ENCODE measurements at places on chromosomes 3 and 15.

DNA sequence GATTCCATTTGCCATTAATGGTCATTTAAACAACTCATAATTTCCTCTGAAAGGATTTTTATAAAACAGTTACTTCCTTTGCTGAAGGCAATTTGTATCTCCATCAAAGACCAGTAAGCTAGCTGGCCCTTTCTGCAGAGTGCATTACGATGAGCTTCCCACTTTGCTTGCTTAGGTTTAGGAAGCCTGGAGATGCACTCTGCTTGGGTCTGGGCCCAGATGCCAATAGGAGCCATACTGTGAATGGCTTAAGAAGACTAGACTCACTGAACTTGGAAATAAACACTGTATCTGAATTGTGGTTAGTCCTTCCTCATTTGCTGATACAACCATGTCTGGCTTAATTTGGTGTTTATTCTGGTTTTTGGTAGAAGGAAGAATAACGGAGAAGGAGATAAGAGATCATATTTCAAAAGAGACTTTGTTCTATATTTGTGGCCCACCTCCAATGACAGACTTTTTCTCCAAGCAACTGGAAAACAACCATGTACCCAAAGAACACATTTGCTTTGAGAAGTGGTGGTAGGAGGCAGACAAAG, 38.1 kb downstream of the OXNAD1 start:
- no peak for DNase-seq

- peak; percentile 8 for DNase-seq
Measured at GRCh38 chr3:71372911-71373637, 210.5 kb downstream of the FOXP1 start.

DNA sequence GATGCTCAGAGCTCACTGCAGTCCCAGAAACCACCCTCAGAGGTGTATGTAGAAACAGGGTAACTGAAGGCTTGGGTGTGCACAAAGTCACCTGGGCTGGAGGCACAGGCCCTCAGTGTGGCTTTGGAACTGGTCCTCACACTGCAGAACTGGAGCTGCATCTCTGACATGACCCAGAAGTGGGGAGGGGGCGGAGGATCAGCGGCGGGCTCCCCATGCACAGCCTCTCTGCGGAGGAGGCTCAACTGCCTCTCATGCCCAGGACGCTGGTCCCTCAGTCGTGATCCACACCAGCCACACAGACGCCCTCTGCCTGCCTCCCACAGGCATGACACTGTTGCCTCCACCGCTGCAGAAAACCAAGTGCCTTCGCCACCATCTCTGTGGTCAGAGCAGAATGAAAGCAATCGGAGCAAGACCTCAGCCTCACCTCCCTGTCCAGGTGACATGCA, 73.7 kb downstream of the TM2D3 start:
- DNase-seq = no peak

GRCh38 chr15:41105348-41106334, 10.4 kb downstream of the INO80 start:
- DNase-seq = no peak

GRCh38 chr15:46278062-46278461, 643.2 kb downstream of the SQOR start:
- DNase-seq = no peak

GRCh38 chr3:189144645-189145044, 27.1 kb upstream of the TPRG1 start:
- DNase-seq = no peak

GRCh38 chr3:105610473-105610872, 243.8 kb downstream of the ALCAM start:
- no peak for DNase-seq

GRCh38 chr3:141106842-141107241, 55.7 kb downstream of the SPSB4 start:
- no peak for DNase-seq

DNA sequence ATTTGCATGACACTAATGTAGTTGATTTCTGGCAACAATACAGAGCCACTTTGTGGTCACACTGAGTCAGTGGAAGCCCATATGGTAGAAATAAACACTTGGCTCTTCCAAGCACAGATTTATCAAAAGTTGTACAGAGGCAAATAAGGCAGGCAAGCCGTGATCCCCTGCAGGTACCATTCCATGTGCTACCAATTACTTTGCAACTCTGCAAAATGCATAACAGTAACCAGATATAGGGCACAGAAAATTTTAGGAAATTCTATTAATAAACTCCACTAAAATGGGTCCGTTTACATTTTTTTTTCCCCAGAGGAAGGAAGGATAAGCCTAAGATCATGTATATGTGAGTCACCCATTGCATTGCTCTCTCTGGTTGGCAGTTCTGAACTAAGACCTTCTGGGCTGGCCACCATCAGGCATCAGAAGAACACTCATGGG, 103.1 kb upstream of the PTX3 start:
- DNase-seq = no peak

GRCh38 chr15:43086551-43086950, 19.3 kb downstream of the UBR1 start:
- no peak for DNase-seq

DNA sequence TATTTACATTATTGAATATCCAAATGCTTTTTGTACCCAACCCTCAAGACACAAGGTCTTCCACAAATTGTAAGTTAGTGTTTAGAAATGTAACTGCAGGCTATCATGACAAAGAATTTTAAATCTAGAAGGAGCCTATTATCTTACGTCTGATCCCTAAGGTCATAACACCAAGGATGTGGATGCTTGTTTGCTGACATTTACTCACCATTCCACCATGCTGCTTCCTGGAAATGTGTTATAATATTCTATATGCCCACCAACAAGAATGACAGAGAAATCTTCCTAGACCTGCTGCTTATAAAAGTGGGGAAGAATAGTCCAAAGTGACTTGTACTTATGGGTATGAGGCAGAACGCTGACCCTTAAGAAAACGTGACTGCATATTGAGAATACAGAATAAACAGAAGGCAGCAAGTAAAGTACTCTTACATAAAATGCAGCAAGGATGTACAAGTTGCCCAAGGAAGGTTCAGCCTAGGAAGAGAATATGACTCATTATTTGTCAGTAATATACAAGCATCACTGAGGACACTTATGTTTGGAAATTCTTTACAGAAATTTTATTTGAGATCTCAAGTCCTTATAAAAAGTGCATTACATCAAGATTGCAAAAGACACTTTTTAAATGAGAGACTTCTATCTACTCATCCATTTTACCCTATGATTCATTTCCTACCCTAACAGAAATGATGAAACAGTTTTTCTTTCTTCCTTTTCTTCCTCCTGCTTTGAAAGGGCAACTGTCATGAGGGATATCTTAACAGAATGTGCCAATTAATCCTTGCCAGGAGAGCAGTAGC, 59.6 kb downstream of the ESYT3 start:
- no peak for DNase-seq

DNA sequence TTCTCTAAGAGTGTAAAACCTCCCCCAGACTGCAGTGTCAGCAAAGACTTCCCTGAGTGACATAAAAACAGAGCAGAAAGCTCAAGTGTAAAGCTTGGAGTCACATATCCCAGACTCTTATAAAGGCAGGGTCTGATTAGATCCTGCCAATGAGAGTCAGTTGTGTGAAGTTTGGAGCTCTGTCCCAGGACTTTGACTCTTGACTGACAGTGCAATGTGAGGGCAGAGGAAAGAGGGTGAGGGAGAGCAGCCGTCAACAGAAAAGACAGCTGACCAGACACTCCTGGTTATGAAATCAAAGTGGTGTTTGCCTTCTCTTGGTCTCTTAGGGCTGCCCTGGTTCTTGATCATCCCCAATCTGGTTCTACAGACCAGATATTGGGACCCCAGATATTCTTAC, 393.2 kb downstream of the ERC2 start:
- no peak for DNase-seq

DNA sequence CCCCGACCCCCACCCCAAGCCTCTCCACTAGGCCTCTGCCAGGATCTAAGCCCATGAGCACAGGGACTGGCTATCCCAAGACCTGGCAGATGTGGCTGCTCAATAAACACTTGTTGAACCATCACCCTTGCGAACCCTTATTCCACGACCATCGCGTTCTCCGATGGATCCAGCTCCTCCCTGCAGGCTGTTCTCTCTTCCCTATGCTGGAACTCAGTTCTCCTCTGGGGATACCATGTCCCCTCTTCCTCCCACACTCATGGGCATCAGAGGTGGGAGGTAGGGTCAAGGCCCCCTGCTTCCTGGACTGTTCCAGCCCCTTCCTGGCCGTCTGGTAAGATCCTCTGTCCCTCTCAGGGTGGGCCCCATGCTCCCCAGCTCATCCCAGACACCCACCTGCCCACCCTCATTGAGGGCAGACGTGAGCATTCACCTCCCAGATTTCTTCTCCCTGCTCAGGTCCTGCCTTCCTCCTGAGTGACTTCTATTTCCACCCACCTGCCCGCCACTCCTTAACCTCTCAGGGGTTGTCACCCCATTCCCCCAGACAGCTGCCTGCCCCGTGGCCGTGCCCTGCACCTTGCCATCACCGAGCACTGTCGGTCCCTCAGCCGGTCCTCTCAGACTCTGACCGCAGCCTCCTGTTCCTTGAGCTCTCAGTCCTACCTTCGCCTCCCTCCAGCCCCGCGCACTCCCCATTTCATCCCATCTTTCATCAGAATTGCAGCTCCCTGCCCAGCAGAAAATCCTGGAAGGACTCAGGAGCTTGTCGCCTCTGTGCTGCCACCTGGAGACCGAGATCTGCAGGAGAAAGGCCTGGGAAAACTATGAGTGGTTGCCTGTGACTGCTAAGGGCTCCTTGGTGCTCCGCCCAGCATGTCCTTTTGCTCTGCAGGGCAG, 42.0 kb downstream of the PML start:
- no peak for DNase-seq

DNA sequence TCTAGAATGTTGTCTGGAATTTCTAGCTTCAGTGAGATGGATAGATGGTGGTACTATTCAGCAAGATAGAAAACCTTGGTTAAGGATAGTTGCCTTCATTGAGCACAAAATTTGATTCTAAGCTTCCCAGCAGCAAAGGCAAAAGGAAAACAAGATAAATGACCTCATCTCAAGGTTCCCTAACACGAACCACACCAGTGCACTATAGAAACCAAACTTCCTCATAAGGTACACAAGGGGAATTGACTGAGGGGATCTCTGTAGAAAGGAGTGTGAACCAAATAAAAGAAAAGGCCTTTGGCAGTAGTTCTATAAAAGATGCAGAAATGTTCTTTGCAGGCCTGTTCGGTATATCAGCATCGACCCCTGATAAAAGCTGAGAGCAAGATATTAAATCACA, 288.9 kb downstream of the SHQ1 start:
- no peak for DNase-seq

DNA sequence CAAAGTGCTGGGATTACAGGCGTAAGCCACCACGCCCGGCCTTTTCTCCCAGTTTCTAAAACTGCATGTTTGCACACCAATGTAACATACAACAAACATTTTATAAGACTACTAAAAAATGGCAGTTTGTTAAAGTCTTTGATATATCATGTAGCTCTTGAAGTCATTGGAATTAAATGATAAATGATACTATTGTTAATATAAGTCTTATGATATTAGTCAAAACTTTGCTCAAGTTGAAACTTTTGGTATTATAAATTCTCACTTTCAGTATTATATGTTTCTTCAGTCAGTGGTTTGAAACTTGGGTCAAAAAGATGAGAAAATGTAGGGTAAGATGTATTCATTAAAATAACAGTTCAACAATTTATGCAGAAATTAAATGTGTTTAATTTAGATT, 117.6 kb upstream of the TBL1XR1 start:
- DNase-seq = no peak

DNA sequence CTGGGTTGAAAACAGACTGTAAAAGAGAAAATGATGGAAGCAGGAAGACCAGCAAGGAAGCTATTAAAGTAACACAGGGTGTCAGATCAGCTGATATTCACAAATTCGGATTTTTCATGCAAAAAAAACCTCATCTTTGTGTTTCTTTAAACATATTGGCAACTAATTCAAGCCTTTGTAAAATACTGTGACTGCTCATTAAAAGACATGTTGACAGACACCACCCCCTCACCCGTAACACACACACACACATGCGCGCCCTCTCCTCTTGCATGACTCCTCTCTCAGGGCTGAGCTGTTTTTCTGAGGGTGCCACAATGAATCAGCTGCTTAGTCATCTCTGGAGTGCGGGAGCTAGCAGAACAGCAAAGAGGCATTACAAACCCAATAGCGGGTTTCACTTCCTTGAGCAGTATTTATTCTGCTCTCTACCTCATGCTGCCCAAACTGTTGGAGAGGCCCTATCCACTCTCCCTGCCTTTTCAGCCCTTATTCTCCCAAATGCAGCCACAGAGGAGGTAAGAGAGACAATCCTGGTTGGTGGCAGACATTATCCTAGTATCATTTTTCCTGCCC, 35.8 kb upstream of the CCDC80 start:
- peak; percentile 28 for DNase-seq

GRCh38 chr3:171306631-171307030, 153.6 kb downstream of the TNIK start:
- no peak for DNase-seq

- no peak for DNase-seq
Measured at GRCh38 chr3:120471643-120472042, 20.9 kb upstream of the FSTL1 start.

- DNase-seq = no peak
Measured at GRCh38 chr15:78418686-78419085, 19.3 kb upstream of the IREB2 start.

- no peak for DNase-seq
Measured at GRCh38 chr15:29917600-29918597, 95.6 kb upstream of the TJP1 start.

DNA sequence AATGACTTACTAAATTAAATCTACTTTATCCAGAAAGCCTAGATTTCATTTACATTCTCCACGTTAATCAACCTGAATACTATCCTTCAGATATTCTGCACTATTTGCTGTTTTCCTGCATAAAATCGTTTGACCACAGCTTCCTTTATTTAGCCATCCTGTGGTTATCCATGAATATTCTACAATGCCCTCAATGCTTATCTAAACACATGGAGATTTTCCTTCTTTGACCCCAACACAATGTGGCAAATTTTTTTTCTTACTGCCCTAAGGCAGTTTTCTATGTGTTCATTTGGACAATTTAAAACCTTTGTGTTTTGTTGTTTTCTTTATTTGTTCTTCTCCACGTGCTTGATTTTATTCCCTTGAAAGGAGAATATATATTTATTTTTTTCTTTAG, 495.5 kb upstream of the ROBO1 start:
- DNase-seq = no peak

- no peak for DNase-seq
Measured at GRCh38 chr3:123559040-123559861, 25.6 kb downstream of the HACD2 start.

DNA sequence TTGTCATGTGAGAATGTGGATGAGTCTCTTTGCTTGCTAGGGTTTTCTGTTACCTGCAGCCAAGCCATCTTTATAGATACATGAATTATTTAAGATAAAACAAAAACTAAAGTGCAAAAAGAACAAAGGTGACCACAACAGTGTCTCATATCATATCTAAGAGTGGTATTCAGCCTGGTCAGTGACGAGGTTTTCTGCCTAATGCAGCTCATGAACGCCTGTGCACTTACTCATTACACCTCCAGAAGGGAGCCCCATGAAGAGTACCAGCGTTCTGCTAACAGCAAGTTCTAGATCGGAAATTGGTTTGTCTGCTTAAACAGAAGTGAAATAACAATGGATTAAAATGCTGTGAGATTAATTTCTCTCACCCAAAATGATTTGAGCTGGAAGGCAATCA, 19.2 kb downstream of the PXYLP1 start:
- DNase-seq = no peak

Data from stimulated activated naive CD4-positive, alpha-beta T cell (primary cell).